Vein endothelial cell (primary cell): ENCODE measurements at places on chromosomes 3 and 15. TPM values are rescaled to one million over a fixed set of nuclear protein-coding genes. Genes with fewer than 3 reads are reported as not detected.

The SLC9C1 gene
- 0.10 and 0.33 TPM in 2 replicates for total RNA-seq

The COL8A1 gene
- total RNA-seq, result 174 and 860 TPM in 2 replicates

The QARS1 gene
- total RNA-seq, result 374 and 481 TPM in 2 replicates

The CRYGS gene
- 1.3 TPM in 2 replicates for total RNA-seq

The KIF15 gene
- 6.2 and 8.8 TPM in 2 replicates for total RNA-seq

The PCSK6 gene
- total RNA-seq, result 1.6 and 3.3 TPM in 2 replicates

The CPLX3 gene
- total RNA-seq, result not detected in 2 replicates

The SEMA7A gene
- total RNA-seq, result 0.76 and 2.6 TPM in 2 replicates

The IRAK2 gene
- 29.4 and 48.1 TPM in 2 replicates for total RNA-seq

The RAB6B gene
- 0.98 and 1.2 TPM in 2 replicates for total RNA-seq

The SST gene
- total RNA-seq, result not detected in 2 replicates

The CSPG4 gene
- total RNA-seq, result 0.19 and 0.33 TPM in 2 replicates

The MLF1 gene
- total RNA-seq, result 7.5 and 7.9 TPM in 2 replicates

The SELENOT gene
- total RNA-seq, result 137 and 215 TPM in 2 replicates

The SLC6A1 gene
- total RNA-seq, result not detected in 2 replicates

The SI gene
- not detected in 2 replicates for total RNA-seq

The APOD gene
- 5.7 and 7.2 TPM in 2 replicates for total RNA-seq

The GORASP1 gene
- total RNA-seq, result 65.7 and 66.9 TPM in 2 replicates

The RTP3 gene
- not detected in 2 replicates for total RNA-seq

The TMEM207 gene
- not detected in 2 replicates for total RNA-seq

The CHRM5 gene
- not detected in 2 replicates for total RNA-seq

The CCDC54 gene
- not detected in 2 replicates for total RNA-seq

The BNIP2 gene
- 172 and 202 TPM in 2 replicates for total RNA-seq

The DISP2 gene
- under 0.01 and 0.10 TPM in 2 replicates for total RNA-seq

The NOX5 gene
- total RNA-seq, result 0.33 TPM in 1 of 2 replicates, not detected in the other

The TSPAN3 gene
- 242 and 315 TPM in 2 replicates for total RNA-seq

The ZBED2 gene
- not detected in 2 replicates for total RNA-seq

The MEF2A gene
- 48.0 and 53.5 TPM in 2 replicates for total RNA-seq

The CPNE9 gene
- total RNA-seq, result not detected in 2 replicates

The ENTPD3 gene
- under 0.01 TPM in 1 of 2 replicates, not detected in the other for total RNA-seq

The CLDN18 gene
- not detected in 2 replicates for total RNA-seq

The CEP19 gene
- total RNA-seq, result 1.3 and 2.3 TPM in 2 replicates

The NR2E3 gene
- 0.19 TPM in 1 of 2 replicates, not detected in the other for total RNA-seq

The SERF2 gene
- 444 and 550 TPM in 2 replicates for total RNA-seq

The SEMA3G gene
- total RNA-seq, result 18.2 and 65.0 TPM in 2 replicates

The PLSCR5 gene
- not detected in 2 replicates for total RNA-seq

The TM4SF1 gene
- total RNA-seq, result 957 and 972 TPM in 2 replicates

The ZNF80 gene
- total RNA-seq, result not detected in 2 replicates

The ATP10A gene
- total RNA-seq, result 0.19 TPM in 1 of 2 replicates, not detected in the other

The IL17RD gene
- total RNA-seq, result 0.96 and 0.98 TPM in 2 replicates

The ZPLD1 gene
- total RNA-seq, result under 0.01 TPM in 1 of 2 replicates, not detected in the other

The FAM81A gene
- 0.19 TPM in 1 of 2 replicates, not detected in the other for total RNA-seq

The PROK2 gene
- not detected in 2 replicates for total RNA-seq
